ENCODE measurements at places on chromosomes 5 and 9. TPM values are rescaled to one million over a fixed set of nuclear protein-coding genes. Genes with fewer than 3 reads are reported as not detected.

PTRH1 gene
- 13.5 TPM for polyA plus RNA-seq

DNA sequence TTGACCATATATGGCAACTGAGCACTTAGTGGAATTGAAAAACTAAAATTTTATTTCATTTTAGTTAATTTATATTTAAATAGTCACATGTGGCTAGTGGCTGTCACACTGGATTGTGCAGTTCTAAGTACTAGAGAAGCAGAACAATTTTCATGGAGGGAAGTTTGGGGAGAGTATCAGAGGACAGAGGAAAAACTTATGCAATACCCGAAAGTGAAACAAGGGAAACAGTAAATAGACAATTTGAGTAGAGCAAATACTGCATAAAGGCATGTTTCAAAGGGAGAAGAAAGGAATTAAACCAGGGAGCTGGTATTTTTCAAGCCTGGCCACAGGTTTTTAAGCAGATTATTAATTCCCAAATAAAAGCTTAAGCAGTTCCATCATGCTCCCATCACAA, 590.5 kb upstream of the RORB start:
- DNase-seq: no peak

DNA sequence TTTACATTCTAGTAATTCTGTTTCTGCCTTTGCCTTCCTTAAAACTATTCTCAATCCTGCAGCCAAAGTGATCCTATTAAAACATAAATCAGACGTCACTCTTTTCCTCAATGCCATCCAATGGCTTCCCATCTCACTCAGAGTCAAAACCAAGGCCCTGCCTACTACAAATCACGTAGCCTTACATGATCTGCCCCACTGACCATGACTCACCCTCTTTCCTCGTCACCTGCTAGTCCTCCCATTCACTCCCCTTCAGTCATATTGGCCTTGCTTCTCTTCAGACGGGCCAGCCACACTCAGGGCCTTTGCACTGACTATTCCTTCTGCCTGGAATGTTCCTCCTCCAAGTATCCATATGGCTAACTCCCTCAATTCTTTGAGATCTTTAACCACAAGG, 39.0 kb upstream of the DMXL1 start:
- DNase-seq: no peak

- no peak for DNase-seq
Observed at GRCh38 chr9:134125413-134126095, 10.3 kb upstream of the WDR5 start.

DNA sequence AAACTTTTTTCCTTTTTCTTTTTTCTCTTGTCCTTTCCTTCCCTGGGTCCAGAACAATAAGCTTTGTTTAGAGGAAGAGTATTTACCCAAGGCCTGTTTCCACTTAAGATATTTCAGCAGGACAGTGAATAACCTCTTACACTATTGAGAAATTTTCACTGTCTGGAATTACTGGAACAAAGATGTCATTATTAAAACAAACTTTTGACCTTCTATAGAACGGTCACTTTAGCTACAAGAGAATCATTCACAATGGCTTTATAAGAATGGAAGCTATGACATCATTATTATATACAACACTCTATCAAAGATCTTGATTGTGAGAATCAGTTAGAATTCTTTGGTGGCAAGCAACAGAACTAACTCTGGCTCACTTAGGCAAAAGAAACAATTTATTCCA, 22.0 kb upstream of the ARHGAP26 start:
- no peak for DNase-seq

MARCOL gene
- polyA plus RNA-seq: not detected

DNA sequence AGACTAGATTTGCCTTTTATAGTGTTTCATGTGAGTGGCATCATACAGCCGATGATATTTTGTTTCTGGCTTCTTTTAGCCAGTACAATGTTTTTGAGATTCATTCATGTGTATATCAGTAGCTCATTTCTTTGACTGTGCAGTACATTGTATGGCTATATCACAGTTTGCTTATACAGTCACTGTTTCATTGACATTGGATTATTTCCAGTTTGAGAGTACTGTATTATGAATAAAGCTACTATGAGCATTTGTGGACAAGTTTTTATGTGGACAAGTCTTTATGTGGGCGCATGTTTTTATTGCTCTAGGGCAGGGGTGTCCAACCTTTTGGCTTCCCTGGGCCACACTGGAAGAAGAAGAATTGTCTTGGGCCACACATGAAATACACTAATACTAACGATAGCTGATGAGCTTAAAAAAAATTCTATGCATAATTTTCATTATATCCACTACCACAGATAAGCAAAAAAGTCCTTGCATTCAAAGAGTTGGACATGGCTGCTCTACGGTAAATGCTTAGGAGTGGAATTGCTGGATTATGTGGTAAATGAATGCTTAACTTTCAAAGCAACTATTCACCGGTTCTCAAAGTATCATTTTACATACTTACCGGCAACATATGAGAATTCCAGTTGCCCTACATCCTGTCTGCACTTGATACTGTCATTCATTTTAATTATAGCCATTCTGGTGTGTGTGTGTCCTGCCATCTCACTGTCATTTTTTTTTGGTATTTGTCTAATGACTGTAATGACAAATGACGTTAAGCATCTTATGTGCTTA, 177.8 kb downstream of the RGS3 start:
- DNase-seq: no peak

KYAT1 gene
- 15.9 TPM for polyA plus RNA-seq

GRCh38 chr5:40551496-40552491, 127.9 kb upstream of the PTGER4 start:
- DNase-seq: no peak

DNA sequence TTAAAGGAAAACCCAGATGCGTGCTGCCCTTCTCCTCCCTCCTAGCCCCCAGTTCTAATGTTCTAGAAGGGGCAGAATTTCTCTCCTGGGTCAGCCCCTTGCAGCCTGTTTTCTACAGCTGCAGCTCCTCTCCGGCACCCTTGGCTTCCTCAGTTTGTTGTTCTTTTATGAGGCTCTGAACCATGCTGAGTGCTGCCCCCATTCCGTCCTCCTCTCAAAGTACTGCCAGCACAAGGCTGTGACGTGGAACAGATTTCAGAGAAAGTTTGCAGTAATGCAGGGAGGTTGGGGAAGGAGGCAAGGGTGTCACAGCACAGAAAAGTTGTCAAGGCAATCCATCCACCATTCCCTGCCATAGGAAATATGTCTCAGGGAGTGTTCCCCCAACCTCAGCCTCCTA, 63.3 kb downstream of the RGS3 start:
- DNase-seq: no peak

AJM1 gene
- polyA plus RNA-seq: 1.5 TPM

DNA sequence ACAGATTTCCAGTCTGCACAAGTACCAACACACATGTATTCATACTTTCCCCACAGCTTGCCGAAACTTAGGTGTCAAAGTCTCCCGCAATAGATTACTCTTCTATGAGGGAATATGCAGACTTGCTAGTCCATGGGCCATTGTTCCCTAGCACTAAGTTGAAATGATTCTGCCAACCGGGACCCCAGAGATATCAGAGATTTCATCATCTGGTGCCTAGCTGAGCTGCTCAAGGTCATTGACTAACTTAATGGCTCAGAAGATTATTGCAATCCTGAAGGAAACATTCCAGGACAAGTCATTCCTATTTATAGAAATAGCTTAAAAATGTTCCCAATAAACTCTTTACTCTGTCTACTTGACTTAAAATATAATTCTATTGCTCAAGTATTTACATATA, 202.6 kb downstream of the PIK3R1 start:
- no peak for DNase-seq

DNA sequence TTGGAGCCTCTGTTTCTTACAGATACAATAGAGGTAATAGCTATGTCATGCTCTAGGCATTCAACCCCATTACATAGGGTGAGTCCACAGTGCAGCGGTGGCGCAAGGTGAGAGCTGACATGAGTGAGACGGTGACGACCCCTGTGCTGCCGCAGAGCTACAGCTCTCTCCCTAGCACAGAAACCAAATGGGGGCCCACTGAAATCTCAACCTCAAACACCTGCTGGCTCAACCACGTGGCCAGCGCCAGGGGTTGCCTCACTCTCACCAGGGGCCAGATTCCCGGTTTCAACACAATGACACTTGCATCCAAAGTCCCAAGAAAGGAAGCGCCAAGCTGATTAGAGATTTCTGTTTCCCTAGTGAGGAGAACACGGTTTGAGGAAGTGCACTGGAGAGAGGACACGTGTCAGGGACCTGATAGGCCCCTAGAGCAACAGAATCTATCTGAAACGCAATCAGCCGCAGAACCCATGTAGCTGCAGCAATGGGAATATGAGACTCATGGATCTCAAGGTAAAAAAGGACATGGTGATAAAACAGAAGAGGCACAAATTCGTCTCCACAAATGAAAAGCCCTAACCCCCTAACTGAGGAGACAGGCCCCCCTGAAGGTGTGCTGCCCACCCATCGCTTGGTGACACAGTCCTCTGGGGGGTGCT, 114.3 kb downstream of the CRB2 start:
- no peak for DNase-seq

Data from renal pelvis (tissue), 12 donors.